ENCODE measurements at places on chromosomes 13 and 19.

DNA sequence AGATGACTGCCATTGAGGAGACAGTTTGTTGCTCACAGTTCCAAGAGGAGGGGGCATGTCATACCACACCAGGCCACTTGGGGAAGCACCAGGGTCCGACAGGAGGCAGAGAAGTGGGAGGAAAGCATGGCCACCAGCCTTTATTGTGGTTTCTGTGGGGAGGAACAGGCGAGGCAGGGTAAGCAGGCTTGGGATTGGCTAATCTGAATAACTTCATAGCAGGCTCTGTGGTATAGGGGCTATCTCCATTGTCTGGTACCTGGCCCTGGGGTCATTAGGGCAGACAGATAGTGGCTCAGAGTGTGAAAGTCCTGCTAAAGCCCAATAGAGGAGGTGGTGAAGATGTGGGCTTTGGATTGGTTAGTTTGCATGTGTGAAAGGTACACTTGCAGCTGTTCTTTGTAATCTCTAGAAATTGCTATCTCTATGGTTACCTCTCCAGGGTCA is 35.5 kb downstream of the CBY2 start:
- DNase-seq, result no peak

DNA sequence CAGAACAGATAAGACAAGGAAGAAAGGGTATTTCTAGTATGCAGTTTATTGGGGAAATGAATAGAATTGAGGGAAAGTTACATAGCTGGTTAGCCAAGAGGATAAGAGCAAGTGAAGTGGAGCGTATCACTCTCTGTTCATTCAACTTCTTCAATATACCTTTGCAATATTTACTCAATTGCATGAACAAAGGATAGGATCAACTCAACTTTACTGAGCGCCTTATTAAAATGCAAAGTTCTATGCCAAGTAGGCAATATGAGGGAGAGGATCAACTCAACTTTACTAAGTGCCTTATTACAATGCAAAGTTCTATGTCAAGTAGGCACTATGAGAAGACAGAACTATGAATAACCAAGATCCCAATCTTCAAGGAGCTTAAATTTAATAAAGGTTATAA is 43.9 kb downstream of the ZC3H13 start:
- no peak for DNase-seq

- no peak for DNase-seq
These were observed 3.1 kb downstream of the SPC24 start for GRCh38 chr19:11152318-11153062.

- no peak for DNase-seq
These were observed 140.2 kb downstream of the SOX1 start for GRCh38 chr13:112207129-112207528.

DNA sequence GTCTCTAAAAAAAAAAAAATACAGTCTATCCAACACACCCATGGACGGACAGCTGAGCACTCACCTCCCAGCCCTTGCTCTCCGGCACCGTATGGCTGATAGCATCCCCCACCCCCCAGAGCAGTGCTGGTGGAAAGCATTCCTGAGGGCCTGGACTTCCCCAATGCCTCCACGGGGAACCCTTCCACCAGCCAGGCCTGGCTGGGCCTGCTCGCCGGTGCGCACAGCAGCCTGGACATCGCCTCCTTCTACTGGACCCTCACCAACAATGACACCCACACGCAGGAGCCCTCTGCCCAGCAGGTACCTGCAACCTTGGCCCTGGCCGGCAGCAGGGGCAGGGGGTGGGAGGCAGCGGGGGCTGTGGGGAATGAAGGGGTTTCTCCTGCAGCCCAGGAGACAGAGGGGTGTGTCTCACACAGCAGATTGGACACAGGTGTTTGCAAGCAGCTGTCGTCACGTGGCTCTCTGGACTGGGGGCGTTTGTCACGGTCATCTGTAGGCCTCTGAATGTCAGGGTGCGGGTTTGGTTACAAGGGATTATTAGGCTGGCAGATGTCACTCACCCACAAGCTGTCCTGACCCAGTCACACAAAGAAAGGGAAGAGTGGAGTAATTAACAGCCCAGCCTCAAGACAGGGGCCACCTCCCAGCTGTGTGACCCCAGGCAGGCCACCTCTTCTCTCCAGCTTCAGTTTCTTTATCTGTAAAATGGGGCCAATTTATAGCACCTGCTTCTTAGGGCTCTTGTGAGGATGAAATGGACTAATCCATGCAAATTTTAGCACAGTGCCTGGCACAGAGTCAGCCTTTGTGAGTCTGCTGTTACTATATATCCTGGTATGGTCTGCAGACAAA is 19.3 kb downstream of the PLD3 start:
- DNase-seq, result no peak

DNA sequence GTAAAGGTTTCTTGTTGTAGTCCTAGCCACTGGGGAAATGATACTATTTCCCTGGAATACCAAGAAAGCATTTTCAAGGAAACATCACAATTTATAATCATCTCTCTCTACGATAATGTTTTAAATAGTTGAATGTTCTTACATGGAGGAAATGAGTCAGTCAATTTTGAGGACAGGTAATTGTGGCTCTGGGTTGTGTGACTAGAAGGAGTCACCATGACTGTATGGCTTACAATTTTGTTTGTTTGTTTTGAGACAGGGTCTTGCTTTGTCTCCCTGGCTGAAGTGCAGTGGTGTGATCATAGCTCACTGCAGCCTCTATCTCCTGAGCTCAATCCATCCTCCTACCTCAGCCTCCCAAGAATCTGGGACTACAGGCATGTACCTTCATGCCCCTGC is 47.4 kb downstream of the COG3 start:
- no peak for DNase-seq

GRCh38 chr13:81577601-81578195 is 1236.8 kb upstream of the SPRY2 start:
- DNase-seq, result no peak

GRCh38 chr13:77429320-77430142 is 102.6 kb upstream of the MYCBP2 start:
- DNase-seq, result no peak

- DNase-seq, result no peak
These were observed 11.1 kb downstream of the LMO7 start for GRCh38 chr13:75647126-75647784.

GRCh38 chr19:48121909-48122371 is 11.3 kb upstream of the PLA2G4C start:
- peak; percentile 15 for DNase-seq

- peak; percentile 90 for DNase-seq
These were observed 7.4 kb downstream of the RABAC1 start for GRCh38 chr19:41951686-41952172.

- no peak for DNase-seq
These were observed at the start of gene GJB2 for GRCh38 chr13:20192836-20193161. GJB2 (minus strand) TSS chr13:20192938; CDS start chr13:20189581, 3,357 bp downstream.

GRCh38 chr13:25733696-25734435 is 317.9 kb downstream of the SHISA2 start:
- no peak for DNase-seq

All from endothelial cell (in vitro differentiated cells).